Cardiac fibroblast (primary cell): ENCODE measurements at places on chromosomes 2 and 18.

DNA sequence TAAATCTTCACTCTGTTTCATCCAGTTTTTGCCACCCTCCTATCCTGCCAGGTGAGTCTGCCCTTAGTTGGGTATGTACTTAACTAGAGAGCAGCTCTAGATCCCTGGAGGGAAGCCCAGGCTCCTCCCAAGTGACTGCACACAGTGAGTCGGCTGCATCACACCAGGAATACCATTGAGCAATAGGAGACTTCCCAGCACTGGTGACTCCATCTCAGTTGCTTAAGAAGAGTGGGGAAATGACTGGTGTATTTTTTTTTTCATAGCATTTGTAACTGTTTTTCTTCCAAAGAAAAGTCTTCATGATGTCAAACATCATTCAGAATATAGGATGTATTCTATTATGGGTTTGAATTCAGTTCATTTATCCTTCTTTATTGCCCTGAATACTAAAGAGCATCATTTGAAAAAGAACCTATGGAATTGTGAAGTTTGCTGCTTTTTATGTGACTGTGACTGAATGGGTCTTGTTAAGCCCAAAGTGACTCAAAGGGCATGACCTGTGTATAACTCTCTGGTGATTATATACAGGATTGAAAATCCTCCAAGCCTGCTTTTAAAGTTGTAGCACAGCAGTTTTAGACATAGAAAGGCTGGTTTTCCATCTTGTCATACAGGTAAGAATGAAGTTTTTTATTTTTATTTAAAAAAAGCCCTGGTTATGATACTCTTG lies 84.3 kb downstream of the MAP3K20 start:
- DNase-seq: peak; percentile 99

DNA sequence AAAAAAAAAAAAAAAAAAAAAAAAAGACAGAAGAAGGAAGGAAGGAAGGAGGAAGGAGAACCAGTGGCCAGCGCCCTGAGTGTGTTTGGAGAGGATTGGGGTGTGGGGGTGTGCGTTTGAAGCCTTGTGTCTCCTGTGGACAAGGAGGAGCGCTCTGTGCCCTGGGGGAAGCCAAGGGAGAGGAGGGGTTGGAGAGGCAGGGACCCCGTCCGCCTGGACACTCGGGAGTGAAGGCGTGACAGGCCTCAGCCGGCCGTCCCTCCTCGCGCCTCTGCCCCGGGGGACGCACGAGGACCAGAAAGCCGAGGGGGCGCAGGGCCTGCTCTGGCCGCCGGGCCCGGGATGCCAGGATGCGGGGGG lies 44.9 kb downstream of the SERTAD2 start:
- no peak for DNase-seq

DNA sequence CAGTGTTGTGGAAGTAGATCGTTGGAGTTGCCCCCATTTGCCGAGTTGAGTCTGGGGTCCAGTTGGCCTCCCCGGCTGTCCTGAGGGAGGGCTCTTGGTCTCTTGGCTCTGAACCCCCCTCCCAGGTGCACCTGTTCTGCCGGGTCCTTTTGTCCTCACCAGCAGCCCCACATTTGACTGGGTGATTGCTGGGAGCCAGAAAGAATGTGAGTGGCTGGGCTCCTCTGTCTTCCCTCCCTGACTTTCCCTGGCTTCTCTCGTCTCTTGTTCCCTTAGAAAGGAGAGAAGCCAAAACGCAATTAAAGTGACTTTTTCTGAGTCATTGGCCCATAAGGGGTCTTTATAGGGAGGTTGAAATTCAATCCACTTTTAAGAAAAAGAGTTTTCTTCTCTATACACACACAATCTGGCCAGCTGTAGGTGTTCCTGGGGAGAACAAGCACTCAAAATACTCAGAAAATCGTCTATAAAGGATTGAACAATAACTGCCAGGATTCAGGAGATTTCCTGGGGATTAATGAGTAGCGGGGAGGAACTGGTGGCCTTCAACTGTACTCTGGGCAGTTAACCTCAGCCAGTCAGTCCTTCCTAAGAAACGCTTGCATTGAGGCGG lies 131.0 kb downstream of the TMEM182 start:
- DNase-seq: no peak

- no peak for DNase-seq
Measured at GRCh38 chr2:156294945-156295580, 37.5 kb downstream of the NR4A2 start.

DNA sequence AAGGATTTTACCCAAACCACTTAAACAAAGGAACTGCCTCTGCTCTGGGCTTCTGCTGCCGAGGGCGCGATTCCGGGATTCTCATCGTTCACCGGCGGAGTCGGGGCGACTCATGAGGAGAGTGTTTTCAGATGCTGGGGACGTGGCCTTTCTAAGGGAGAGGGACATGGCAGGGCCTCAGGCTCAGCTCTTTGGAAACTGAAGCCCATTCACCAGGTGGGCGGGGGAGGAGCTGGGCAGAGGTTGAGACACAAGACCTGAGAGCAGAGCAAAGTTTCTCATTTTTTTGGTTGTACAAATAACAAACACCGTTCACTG lies 29.8 kb downstream of the NFATC1 start:
- no peak for DNase-seq

- no peak for DNase-seq
Measured at GRCh38 chr2:126269911-126270310, 386.0 kb upstream of the GYPC start.

- no peak for DNase-seq
Measured at GRCh38 chr2:10028407-10028987, 14.9 kb upstream of the KLF11 start.

DNA sequence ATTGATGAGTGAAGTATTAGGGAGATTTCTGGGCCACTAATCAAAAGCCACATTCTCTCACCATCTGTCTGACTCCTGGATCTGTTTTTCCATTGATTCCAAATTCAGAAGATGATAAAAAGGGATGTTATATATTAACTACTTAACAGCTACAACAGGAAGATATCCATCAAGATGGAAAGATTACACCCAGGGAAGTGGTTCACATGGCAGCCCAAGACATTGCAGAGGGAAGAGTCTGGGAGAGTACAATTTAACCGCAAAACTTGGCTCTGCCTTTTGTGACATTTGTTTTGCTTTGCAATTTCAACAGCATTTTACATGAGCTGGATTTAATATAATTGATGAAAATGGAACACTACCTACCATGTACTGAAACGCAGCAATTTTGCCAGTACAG lies 22.5 kb upstream of the TCF4 start:
- DNase-seq: no peak

DNA sequence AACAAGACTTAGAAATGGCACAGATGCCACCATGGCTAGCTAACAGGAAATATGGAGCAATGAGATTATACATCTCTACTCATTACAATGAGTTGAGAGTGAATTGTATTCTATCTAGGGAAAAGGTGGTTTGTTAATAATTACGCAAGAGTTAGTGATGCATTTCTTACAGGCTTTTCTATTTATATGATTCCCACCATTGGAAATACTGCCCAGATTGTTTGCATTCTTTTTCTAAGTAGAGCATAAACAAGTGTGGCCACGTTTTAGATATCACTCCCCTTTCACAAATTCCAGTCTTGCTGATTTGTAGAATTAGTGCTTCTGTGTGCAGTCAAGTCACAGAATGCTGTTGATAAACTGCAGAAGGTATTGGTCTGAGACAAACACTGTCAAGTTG lies 56.6 kb downstream of the ZNF804A start:
- DNase-seq: peak; percentile 51

- DNase-seq: no peak
Measured at GRCh38 chr2:121705958-121706357, 30.7 kb downstream of the NIFK start.

GRCh38 chr18:63206433-63207142 lies 113.0 kb downstream of the BCL2 start:
- no peak for DNase-seq

- no peak for DNase-seq
Measured at GRCh38 chr2:25035537-25036220, 6.2 kb upstream of the EFR3B start.

- no peak for DNase-seq
Measured at GRCh38 chr2:71558300-71559051, 105.1 kb downstream of the DYSF start.

GRCh38 chr2:227103583-227103982 lies 60.4 kb downstream of the COL4A4 start:
- DNase-seq: no peak

- DNase-seq: peak; percentile 21
Measured at GRCh38 chr18:32735781-32736180, 37.0 kb downstream of the KLHL14 start.

DNA sequence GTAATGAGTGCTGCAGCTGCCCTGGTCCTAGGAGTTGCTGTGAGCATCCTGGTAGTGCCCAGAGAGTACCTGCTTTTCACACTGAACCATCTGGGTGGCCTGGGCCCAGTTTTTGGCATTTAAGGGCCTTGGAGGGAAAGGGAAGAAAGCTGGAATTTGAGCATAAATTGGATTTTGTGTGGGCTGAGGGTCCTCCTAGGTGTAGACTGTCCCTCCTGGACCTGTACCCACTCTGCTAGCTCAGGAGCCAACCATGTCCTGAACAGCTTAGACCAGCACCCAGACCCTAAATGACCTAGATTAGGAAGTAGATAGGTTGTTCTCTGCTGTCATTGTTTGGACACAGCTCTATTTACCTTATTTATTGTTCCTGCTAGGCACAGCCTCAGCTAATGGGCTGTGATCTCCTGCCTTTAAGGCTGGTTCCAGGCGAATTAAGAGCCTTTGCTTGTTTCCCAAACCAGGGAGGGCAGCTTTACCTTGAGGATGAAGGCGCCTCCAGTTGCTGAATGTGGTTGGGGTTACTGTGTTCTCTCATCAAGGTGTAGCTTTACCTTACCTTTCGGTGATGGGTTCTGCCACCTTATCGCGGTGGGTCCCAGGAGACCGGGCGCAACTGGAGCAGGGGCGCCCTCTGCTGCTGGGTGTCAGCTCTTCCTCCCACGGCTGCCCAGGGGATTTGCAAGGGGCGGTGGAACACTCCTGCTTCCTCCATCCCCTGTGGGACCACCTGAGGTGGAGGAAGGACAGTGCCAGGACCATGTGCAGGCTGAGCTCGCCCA lies 34.4 kb downstream of the ITGA6 start:
- peak; percentile 41 for DNase-seq

- peak; percentile 69 for DNase-seq
Measured at GRCh38 chr18:11946756-11947155, 34.6 kb upstream of the IMPA2 start.

DNA sequence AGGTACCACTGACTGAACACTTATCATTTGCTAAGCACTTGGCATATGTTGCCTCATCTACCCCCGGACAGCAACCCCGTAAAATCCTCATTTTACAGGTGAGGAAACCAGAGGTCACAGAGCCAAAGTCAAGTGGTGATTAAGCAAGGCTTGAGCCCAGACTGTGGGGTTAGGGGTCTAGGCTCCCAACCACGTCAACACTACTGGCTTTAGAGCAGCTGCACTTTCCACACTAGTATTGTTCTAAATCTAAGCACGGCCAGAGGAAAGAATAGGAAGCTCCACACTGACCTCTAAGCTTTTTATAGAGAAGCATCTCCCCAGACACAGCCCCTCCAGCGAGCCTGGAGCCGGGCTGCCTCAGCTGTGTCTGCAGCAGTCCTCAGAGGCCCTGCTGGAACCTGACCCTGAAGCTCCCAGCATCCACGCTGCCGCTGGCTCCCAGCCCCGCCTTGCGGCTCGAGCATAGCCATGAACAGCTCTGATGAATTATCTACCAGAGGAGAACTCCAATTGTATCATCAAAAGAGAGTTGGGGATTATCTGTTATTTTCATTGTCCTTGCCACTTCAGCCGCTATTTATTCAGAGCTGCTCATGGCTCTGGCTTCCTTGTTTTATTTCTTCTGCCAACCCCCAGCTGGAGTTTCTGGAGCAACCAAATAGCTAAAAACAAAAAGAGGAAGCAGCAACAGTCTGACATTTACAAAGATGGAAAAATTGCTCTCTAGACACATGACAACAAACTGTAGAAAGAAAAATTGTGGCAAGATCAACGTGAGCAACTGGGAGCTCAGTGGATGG lies 62.2 kb upstream of the RTN4 start:
- peak; percentile 74 for DNase-seq

GRCh38 chr2:8701681-8702379 lies 20.0 kb downstream of the ID2 start:
- DNase-seq: no peak

- no peak for DNase-seq
Measured at GRCh38 chr2:72921853-72922252, 4.5 kb downstream of the EMX1 start.

DNA sequence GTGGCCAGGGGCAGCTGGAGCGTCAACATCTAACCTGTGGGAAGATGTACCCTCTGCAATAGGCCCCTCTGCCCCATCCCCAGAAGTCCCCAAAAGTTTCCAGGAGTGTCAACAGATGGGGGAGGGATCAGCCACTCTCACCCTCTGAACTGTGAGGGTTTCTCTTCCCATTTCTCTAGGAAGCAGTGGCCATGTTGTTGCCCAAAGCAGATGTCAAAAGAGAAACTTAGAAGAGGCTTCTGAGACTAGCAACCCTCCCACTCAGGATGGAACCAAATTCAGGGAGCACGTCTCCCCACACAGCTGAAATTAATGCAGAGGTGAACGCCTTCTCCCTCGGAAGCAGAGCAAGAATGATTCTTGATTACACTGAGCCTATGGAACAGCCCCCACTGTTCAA lies 70.3 kb downstream of the ARL4C start:
- DNase-seq: no peak

- DNase-seq: peak; percentile 71
Measured at GRCh38 chr18:811892-812375, at the start of gene YES1. YES1 (minus strand) TSS chr18:812242; CDS start chr18:756827, 55,415 bp downstream.

DNA sequence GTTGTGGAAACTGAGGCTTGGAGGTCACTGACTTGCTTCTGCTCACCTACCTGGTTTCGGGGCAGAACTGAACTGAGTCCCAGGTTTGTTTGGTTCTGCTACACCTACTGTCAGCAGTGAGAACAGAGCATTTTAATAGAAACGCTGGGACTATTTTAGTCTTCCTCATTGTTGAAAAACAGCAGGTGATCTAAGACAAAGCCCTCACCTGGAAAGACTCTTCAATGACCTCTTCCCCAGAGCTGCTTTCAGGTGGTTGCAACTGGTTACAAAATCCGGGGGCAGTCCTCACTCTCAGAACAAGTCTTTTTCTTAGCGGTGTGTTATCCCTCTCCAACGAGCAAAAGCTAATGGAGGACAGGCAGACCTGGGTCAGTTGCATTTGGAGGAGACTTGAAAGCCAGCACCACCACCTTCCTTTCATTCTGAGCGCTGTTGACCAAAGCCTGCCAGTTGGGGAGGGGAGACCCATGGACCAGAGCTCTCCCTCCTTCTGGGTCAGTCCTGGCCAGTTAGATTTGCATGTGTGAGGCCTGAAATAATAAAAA lies 217.0 kb downstream of the NCK2 start:
- no peak for DNase-seq

DNA sequence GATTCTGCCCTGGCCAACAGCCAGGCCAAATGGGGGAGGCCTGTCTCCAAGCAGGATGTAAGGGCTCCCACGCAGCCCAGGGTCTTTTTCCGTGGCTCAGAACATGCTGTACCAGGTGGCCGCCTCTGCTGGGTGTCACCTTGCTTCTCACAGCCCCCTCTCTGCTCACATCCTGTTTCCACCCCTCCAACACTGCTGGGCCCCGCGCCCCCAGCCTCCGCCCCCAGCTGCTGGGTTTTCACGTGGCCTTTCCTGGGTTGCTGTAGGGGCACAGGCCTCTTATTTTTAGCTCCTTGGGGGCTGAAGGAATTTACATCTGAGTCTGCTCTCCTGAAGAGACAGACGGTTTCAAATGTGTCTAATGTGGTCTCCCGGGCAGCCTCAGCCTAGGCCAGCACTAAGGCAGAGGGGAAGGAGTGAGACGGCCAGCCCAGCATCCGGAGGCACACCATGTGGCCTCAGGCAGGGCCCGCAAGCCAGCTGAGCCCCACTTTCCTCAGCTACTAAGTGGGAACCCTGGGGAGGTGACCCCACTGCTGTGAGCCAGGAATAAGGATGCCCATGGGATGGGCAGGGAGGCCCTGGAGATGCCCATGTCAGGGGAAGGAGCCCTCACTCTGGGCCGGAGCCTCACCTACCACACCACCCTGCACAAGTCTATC lies 18.7 kb upstream of the DUSP2 start:
- DNase-seq: no peak
